ENCODE measurements at places on chromosomes 11 and 22.

DNA sequence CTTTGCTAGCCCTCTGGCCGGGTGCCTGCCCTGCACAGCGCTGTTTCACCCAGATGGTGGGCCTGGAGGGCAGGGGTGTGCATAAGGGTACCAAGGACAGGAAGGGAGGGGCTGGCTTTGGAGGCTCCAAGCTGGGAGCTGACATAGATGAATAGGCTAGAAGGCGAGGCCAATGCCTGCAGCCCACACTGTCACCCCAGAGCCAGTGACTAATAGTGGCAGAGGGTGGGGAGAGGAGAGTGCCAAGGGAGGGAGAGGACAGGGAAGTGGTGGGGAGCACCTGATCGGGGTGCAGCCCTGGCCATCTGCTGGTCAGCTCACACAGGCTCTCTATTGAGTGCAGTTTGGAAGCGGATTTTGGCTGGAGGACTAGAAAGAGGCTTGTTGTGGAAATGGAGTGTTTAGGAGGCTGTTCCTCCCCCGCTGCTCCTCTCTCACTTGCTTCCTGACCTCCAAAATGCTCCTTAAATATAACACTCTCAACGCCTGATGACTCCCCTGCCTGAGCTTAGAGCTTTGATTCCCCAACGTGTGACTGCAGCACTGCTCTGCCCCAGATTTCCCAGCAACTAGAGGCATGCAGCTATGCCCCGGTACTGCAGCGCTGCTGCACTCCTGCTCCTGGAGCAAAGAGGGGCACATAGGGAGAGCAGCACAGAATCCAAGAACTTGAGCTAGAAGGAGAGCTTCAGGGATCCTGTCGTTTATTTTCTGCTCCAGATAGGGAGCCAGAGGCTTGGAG is 89.2 kb downstream of the GRAMD1B start:
- DNase-seq = no peak

- DNase-seq = no peak
These were observed 19.4 kb upstream of the TSKU start for GRCh38 chr11:76763573-76764346.

- no peak for DNase-seq
These were observed 507.6 kb downstream of the MIAT start for GRCh38 chr22:27164781-27165503.

DNA sequence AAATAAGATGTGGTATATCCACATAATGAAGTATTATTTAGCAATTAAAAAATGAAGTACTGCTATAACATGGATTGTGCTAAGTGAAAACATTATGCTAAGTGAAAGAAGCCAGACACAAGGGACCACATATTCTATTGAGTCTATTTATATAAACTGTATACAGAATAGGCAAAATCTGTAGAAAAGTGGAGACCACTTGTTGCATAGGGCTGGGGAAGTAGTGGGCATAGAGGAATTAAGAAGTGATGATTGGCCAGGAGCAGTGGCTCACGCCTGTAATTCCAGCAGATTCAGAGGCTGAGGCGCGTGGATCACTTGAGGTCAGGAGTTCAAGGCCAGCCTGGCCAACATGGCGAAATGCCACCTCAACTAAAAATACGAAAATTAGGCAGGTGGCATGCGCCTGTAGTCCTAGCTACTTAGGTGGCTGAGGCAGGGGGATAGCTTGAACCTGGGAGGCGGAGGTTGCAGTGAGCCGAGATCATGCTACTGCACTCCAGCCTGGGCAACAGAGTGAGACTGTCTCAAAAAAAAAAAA is 109.6 kb downstream of the RBFOX2 start:
- DNase-seq = no peak

- no peak for DNase-seq
These were observed 15.1 kb downstream of the APOL6 start for GRCh38 chr22:35663371-35663770.

DNA sequence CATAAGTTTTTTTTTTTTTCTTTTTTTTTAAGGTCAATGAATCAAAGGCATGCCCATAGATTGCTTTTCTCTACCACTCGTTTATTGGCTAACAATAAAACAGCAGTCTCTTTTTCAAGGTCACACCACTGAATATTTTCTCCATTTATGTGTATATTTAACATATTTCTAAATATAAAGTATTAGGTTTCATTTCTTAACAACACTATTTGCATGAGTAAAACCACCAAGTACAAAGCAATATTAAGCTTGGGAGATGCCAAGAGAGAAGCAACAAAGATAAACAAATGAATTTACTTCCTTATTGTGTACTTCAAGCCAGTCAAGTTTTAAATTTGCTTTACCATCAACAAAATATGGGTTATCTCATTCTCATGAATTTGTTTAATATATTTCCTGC is 708.9 kb upstream of the CCDC179 start:
- DNase-seq = no peak

GRCh38 chr22:39529487-39529851 is 3.1 kb downstream of the RPS19BP1 start:
- DNase-seq = no peak

DNA sequence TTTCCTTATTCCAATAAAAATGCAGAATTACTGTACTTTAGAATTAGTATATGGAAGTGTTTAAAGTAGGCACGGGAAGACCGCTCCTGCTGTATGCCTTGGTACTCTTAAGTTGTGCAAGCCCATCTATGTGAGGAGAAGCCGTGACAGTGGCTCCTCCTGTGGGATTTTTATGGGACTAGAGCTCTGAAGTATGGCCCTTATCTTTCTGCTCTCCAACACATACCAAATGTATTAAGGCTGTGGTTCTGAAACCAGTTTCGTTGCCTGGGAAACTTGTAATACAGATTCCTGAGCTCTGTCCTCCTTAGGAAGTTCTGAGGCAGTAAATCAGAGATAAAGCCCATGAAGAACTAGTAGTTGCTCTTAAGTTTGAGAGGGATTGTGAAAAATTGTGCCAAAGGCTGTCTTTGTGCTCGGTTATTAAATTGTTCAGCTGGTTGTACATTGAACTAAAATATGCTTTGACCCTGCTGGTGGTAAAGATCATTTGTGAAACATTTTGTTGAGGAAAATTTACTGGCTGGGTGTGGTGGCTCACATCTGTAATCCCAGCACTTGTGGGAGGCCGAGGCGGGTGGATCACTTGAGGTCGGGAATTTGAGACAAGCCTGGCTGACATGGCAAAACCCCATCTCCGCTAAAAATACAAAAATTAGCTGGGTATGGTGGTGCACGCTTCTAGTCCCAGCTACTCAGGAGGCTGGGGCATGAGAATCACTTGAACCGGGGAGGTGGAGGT is 29.3 kb downstream of the RTN3 start:
- no peak for DNase-seq

DNA sequence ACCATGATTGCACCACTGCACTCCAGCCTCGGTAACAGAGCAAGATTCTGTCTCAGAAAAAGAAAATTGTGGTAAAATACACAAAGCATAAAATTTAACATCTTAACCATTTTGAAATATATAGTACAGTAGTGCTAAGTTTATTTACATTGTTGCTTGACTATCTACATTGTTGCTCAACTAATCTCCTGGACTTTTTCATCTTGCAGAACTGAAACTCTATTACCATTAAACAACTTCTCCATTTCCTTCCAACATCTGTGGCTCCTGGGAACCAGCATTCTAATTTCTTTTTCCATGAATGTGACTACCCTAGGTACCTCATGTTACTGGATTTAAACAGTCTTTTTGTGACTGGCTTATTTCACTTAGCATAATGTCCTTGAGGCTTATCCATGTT is 13.5 kb upstream of the VWA5A start:
- DNase-seq = no peak

- DNase-seq = no peak
These were observed 8.3 kb upstream of the INSC start for GRCh38 chr11:15106201-15106965.

DNA sequence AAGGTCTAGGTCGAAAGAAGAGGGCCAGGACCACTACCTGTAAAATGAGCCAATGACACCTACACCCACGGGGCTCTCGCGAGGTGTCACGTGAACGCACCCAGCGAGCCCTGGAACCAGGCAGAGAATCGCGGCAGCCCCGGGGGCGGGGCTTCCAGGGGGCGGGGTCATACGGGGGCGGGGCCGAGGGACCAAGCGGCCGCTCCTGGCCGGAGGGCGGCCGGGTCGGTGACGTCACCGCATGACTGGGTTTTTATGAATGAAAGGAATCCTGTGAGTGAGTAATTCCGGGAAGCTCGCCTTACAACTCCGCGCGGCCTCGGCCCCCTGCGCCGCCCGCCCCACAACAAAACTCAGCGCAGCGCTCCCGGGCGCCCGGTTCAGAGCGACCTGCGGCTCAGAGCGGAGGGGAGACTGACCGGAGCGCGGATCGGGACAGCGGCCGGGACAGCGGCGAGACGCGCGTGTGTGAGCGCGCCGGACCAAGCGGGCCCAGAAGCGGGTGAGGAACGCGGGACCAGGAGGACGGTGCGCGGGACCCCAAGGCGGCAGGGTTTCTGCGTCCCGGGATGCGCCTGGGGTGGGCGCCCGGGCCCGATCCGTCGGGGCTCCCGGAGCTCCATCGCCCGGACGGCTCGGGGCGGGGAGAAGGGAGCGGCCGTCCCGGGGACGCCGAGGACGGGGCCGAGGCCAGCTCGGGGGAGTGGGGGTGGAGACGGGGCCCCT is at the start of gene MAFF:
MAFF (plus strand) TSS at position 284 of the 726 bp plus-strand sequence. CDS start 11,860 bp downstream, outside the sequence.
- DNase-seq = peak; percentile 76

- DNase-seq = no peak
These were observed 2.4 kb downstream of the CSDC2 start for GRCh38 chr22:41563051-41563711.

- no peak for DNase-seq
These were observed 167.0 kb upstream of the RASSF10 start for GRCh38 chr11:12841946-12842630.

- no peak for DNase-seq
These were observed 6.8 kb downstream of the PPP6R3 start for GRCh38 chr11:68467201-68467834.

Measured in stimulated activated CD8-positive, alpha-beta memory T cell treated with anti-CD3 and anti-CD28 coated beads, Interleukin-4, amount 100 ng/mL, for 1 hour (primary cell).